ENCODE measurements at places on chromosomes 6 and 20.

- DNase-seq = no peak
Observed at GRCh38 chr6:56551409-56552120, 91.1 kb downstream of the DST start.

DNA sequence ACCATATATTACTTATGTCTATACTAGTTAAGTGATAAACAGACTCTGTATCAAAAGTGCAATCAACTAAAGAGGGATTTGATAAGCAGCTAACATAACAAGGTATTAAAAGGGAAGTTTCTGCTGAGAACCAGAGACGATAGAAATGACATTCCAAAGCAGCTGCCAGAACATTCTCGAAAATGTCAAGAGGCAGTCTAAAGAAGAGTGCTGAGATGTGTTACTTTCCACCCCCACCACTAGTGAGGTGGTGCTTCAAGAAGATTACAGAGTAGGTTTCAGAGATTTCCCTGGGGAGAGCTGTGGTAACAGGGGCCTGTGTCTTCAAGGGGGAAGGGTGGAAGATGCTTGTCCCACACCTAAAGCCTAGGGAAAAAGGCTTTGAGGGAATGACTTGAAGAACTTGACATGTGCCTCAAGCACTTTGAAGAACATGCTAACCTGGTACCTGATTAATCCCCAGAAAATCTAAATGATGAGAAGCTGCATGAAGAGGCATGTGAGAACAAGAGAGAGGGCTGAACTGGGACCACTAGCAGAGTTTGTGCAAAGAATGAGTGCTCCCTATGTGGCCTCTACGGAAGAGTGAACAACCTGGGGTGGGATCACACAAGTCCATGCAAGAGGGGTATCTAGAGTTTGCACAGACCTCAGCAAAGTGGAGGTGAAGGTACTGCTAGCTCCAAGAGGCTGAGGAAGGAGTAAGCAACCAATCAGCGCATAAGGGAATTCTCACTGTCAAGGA lies 5.0 kb downstream of the FAM184A start:
- no peak for DNase-seq

- no peak for DNase-seq
Observed at GRCh38 chr6:139282684-139283083, 9.1 kb downstream of the TXLNB start.

DNA sequence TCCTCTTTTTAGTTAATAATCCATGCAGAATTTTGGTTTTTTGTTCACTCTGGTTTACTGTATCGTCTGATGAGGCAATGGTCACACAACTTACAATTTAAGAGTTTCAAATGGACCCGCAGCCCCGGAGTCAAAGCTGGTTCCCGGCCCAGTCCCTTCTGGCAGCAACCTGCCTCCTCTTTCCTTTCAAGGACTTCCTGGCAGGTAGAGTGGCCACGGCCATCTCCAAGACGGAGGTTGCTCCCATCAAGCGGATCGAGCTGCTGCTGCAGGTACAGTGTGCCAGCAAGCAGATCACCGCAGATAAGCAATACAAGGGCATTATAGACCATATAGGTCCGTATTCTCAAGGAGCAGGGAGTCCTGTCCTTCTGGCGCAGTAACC lies 218.2 kb downstream of the GJA1 start:
- no peak for DNase-seq

DNA sequence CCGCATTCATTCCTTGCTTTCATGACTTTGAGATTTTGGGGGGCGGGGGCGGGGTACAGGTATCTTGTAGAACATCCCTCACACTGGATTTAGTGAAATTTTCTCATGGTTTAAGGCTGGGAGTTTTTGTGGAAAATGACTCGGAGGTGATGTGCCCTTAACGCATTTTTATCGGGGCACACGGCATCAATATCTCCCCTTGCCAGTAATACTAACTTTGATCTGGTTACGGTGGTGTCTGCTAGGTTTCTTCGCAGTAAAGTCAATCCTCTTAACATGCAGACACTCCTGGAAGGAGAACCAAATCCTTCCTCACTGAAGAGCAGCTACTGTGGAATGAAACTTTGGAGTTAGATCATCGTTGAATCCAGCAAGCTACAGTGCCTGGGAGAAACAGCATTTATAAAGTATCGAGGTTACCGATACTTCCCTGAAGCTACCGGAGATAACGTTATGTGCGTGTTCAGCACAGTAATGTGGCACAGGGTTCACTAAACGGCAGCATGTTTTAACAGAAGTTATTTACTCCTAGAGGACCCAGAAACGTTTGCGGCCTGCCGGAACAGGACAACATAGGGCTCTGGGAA lies 1.2 kb upstream of the DYNLRB1 start:
- DNase-seq = no peak

DNA sequence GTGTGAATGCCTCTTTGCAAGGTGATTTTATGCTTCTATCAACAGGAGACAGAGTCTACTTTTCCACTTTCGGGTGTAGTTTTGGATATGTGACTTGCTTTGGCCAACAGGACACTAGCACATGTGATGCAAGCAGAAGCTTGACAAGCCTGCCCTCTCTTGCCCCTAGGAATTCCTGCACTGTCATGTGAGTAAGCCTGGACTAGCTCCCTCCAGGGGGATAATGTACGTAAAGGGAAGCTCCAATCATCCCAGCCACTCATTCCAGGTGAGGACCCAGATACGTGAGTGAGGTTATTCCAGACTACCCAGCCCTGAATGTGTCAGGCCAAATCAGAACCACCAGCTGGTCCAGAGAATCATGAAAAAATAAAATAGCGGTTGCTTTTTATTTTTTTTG lies 33.3 kb downstream of the BEND3 start:
- DNase-seq = no peak

- DNase-seq = no peak
Observed at GRCh38 chr20:1302685-1303541, 26.0 kb downstream of the SDCBP2 start.

- DNase-seq = no peak
Observed at GRCh38 chr6:51265426-51265825, 446.8 kb downstream of the TFAP2B start.

DNA sequence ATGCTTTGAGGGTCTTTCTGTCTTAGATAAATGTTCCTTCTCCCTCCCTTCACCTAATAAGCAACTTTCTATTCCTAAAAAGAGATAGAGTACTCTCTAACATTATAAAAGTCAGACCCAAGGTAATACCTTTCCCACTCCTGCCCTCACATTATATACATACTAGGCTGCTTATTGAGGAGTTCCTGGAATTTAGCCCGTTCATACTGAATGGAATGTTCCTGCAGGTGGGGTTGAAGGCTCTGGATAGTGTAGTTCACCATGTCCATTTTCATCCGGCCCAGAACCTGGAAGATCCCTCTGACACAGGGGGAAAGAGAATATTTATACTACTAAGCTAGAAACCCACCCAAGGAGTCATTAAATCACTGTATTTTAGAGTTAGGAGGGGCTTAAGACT lies 20.4 kb downstream of the TCP11 start:
- no peak for DNase-seq

GRCh38 chr6:53241938-53242337 lies 93.3 kb upstream of the GCM1 start:
- no peak for DNase-seq

GRCh38 chr20:20713244-20713765 lies 861 bp upstream of the RALGAPA2 start:
- no peak for DNase-seq

- DNase-seq = peak; percentile 84
Observed at GRCh38 chr6:15948930-15949900, 179.7 kb upstream of the MYLIP start.

- no peak for DNase-seq
Observed at GRCh38 chr20:13611611-13612125, 27.1 kb downstream of the TASP1 start.

GRCh38 chr6:132865829-132866228 lies 51.5 kb downstream of the RPS12 start:
- DNase-seq = no peak

- no peak for DNase-seq
Observed at GRCh38 chr6:53604623-53605190, 59.8 kb upstream of the GCLC start.

DNA sequence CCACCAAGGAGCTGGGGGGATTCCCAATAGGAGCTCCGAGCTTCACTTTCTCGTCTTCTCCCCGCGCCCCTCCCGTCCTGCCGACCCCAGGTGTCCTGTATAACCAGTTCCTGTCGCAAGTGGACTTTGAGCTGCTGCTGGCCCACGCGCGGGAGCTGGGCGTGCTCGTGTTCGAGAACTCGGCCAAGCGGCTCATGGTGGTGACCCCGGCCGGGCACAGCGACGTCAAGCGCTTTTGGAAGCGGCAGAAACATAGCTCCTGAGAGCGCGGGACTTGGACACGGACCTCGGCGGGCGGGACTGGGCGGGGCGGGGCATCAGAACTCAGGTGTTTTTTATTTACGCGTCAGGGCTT lies 340 bp upstream of the VARS2 start:
- no peak for DNase-seq

DNA sequence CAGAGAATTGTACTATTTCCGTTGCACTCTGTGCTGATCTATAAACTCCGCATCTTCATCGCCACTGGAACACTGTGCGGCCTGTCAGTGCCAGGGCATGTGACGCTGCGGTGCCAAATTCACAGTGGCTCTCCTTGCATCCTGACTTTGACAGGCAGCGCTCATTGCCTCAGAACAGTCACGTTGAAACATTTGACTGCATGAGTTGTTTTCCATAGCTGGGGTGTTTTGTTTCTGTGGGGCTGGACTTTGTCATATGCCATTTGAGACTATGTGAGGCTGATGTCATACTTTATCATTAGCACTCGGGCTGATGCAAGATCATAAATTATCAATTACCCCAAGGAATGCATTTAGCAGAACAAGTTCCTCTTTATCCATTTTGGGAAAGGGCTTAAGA lies 32.7 kb downstream of the CFAP61 start:
- DNase-seq = no peak

DNA sequence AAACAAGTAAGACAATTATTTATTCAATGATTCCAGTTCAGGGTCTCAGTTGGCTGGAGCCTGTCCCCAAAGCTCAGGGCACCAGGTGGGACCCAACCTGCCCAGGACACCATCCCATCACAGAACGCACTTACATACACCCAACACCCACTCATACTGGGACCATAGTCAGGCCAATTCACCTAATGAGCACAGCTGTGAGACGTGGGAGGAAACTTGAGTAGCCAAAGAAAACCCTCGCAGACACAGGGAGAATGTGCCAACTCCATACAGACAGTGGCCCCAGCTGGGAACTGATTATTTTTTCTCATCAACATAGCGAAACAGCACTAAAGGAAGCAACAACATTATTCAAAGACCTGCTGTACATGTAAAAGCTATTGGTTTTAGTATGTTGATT lies 58.6 kb upstream of the DOK5 start:
- DNase-seq = no peak

DNA sequence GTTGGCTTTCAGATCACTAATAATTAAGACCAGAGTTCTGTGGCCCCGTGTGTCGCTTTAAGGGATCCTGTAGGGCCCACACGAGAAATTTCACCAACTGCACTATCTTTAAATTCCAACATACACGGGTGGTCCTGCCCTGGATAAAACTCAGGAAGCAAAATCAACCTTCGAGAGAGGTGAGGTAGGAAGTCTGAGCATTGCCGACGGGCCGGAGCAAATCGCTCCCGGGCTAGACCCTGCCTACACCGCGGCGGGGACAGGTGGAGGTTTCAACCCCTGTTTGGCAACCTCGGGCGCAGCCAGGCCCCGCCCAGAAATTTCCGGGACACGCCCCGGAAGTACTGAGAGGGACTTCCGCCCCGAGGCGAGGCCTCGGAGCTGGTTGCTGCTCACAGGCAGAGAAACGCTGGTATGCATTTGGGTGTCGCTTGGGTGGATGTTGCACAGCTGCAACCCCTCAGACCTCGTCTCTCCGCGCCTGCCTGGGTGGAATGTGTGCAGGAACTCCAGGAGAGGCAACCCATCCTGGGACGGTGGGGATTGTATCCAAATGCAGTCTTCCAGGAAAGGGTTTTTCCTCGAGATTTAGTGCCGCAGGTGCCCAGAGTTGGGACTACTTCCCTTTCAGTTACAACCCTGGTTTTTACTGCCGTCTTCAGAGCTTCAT lies 19.9 kb downstream of the ZKSCAN8 start:
- no peak for DNase-seq

DNA sequence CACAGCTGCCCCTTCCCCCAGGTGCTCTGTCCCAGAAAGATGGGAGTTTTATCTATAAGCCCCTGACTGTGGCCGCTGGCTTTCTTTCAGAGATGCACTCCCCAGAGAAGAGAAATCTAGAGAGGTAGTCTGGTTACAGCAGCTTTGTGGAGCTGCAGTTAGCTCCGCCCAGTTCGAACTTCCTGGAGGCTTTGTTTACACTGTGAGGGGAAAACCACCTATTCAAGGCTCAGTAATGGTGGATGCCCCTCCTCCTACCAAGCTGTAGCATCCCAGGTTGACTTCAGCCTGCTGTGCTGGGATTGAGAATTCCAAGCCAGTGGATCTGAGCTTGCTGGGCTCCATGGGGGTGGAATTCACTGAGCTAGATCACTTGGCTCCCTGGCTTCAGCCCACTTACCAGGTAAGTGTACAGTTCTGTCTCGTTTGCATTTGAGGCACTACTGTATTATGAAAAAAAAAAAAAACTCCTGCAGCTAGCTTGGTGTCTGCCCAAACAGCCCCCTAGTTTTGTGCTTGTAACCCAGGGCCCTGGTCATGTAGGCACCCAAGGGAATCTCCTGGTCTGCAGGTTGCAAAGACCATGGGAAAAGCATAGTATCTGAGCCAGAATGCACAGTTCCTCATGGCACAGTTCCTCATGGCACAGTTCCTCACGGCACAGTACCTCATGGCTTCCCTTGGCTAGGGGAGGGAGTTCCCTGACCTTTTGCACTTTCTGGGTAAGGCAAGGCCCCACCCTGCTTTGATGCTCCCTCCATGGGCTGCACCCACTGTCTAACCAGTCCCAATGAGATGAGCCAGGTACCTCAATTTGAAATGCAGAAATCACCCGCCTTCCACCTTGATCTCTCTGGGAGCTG lies 275.0 kb downstream of the CENPW start:
- DNase-seq = no peak

DNA sequence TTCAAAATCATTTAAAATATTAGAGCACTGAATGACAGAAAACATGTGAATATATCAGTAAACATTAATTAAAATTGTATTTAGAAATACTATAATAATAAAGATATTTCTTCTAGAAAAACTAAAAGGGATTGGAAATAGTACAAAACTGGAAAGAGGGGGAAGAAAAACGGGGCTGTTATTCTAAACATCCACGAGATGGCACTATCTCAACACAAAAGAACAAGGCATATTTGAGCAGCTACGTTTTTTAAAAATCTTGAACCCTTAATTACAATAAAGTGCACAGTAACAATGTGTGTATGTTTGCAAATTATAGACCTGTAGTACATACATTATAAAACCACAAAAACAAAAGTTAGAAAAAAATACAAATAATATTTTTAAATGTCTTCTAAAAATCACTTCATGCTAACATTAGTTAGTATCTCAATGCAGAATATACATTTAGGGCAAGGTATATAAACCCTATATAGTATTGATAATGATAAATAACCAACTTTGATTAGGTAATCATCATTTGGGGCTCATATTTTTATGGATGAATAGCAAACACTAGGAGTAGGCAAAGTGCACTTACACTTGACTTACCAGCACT lies 42.5 kb upstream of the PNISR start:
- no peak for DNase-seq

DNA sequence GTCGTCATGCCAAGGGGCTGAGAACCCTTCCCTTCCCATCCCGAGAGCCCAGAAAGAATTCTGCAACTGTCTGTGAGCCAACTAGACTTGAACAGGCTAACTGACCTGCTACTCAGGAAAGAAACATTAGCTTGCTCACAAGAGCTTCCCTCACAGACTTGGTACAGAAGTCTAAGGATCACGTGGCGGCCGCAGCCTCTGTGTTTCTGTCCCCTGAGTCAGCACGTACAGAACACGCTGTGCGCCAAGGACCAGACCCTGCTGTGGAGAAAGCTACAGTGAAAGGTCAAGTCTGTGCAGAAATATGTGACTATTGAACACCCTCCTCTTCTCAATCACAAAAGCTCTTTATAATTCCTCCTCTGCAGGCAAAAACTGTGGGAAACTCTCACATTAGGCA lies 151.3 kb upstream of the QKI start:
- DNase-seq = no peak
